ENCODE measurements at places on chromosomes 16 and 17.

DNA sequence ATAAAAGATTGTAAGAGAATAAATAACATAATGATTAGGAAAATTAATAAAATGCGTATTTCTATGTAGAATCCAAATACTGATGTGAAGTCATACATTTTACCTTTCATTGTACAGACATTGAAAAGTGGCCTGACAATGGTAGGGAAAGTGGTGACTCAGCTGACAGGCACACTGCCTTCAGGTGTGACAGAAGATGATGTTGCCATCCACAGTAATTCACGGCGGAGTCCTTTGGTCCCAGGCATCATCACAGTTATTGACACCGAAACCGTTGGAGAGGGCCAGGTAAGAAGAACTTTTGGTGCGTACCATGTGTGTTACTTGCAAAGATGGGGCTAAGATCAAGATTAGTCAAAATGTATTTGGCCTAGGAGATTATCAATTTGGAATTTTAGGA lies 232.8 kb downstream of the BCAS3 start:
- no peak for DNase-seq

GRCh38 chr16:31267332-31268032 lies 7.7 kb downstream of the ITGAM start:
- no peak for DNase-seq

GRCh38 chr16:50752471-50753235 lies 10.8 kb downstream of the CYLD start:
- DNase-seq: no peak

DNA sequence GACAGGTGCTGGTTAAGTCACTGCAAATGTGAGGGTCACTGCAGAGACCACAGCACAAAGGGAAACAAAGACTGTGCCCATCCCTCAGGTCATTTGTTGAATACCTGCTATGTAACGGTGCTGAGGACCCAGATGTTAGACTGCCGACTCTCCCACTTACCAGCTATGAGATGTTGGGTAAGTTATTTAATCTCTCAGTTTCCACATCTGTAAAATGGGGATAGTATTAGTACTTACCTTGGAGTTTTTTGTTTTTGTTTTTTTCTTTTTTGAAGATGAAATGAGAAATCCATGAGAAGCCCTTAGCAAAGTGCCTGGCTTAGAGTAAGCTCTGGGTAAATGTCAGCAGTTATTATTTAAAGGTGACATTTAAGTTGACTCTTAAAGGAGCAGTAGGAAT lies 50.5 kb upstream of the PMFBP1 start:
- no peak for DNase-seq

- no peak for DNase-seq
Observed at GRCh38 chr16:23838485-23839142, 2.8 kb downstream of the PRKCB start.

- DNase-seq: no peak
Observed at GRCh38 chr16:70746708-70747424, 54.1 kb downstream of the VAC14 start.

- DNase-seq: no peak
Observed at GRCh38 chr17:33521784-33522183, 228.7 kb upstream of the ASIC2 start.

DNA sequence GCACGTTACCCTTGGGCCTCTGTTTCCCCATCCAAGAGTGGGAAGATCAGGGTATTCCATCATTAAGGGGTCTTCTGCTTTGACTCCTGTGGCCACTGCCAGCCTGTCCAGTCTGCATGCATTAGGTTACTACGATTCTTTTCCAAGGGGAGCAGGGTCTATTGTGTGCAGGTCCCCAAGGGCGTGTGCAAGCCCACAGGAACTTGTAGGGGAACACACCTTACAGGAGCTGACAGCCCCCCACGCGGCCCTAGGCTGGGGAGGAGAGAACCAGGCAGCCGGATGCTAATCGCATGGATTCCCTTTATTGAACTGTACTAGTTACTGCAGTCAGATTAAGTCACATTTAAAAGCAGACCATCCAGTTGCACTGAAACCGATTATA lies 116.7 kb downstream of the C16orf78 start:
- no peak for DNase-seq

- DNase-seq: no peak
Observed at GRCh38 chr16:88468275-88469129, 15.4 kb downstream of the ZFPM1 start.

DNA sequence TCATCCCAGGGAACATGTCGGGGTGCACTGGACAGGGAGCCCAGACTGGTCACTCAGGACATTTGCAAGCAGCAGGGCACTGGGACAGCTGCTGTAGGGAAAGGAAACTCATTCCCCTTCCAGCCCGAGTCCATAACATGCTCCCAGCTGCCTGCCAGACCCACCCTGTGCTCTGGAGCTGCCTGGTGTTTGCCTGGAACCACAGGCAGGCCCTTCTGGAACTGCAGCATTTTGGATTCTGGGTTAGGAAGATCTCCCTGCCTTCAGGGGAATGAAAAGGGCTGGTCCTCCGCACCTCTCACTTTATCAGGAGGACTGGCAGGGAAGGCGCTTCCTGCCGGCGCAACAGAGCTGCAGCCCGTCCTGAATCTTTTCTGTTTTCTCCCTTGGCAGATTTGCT lies 41.2 kb downstream of the MEAK7 start:
- DNase-seq: no peak

GRCh38 chr16:57998486-57998885 lies 2.0 kb downstream of the ZNF319 start:
- no peak for DNase-seq

DNA sequence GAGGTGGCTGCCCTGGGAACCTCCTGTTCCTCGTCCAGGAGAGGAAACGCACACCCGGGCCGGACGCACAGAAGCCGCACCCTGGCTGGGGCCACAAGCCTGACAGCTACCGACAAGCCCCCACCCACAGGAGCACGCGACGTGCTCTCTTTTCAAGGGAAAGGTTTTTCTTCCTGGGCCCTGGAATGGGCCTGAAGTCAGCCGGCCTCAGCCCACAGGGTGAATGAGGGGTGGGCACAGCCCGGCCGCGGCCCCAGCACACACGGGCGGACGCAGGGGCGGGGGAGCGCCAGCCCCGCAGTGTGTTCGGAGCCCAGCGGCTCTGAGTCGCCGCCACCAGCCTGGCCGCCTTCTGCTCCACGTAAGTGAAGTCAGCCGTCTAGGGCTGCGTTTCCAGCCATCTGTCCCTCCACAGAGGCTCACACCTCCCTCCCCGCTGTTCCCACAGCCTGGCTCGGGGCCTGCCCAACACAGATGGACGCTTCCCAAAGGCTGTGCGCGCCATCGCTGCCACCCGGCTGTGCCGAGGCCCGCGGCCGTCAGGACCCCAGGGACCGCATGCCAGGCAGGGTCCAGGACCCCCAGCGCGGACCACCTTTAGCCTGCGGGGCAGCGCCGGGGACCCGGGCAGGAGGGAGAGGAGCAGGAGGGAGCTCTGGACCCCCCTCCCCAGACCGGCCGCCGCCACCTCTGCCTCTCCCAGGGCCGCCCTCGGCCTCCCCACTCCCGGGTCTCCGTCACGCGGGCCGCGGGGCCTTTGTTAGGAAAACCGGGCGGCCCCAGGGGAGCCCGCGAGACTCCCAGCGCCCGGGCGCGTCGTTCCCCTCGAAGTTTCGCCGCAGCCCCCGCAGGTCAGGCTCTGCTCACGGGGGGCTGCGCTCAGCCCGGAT lies 36.8 kb downstream of the CBFA2T3 start:
- no peak for DNase-seq

- no peak for DNase-seq
Observed at GRCh38 chr16:57427824-57428223, 19.4 kb downstream of the CIAPIN1 start.
